Muscle of back (tissue), 13 donors: ENCODE measurements at places on chromosomes 1 and 21. TPM values are rescaled to one million over a fixed set of nuclear protein-coding genes. Genes with fewer than 3 reads are reported as not detected.
A peak's percentile ranks its signal among the peaks of the same experiment; 100 is the strongest.

Gene FALEC
- polyA plus RNA-seq, result 0.99 TPM

Gene C1QA
- polyA plus RNA-seq, result 36.3 TPM

Gene APOBEC4
- polyA plus RNA-seq, result not detected

Gene IQGAP3
- polyA plus RNA-seq, result 8.2 TPM

Gene S100A13
- 77.5 TPM for polyA plus RNA-seq

Gene GAS5
- polyA plus RNA-seq, result 634 TPM

GRCh38 chr1:46134660-46135331, 2.4 kb upstream of the PIK3R3 start:
- peak; percentile 29 for DNase-seq

- DNase-seq, result no peak
Measured at GRCh38 chr1:220775240-220775853, 11.4 kb upstream of the MTARC1 start.

- DNase-seq, result peak; percentile 81
Measured at GRCh38 chr1:178629252-178630154, 95.5 kb upstream of the RALGPS2 start.

DNA sequence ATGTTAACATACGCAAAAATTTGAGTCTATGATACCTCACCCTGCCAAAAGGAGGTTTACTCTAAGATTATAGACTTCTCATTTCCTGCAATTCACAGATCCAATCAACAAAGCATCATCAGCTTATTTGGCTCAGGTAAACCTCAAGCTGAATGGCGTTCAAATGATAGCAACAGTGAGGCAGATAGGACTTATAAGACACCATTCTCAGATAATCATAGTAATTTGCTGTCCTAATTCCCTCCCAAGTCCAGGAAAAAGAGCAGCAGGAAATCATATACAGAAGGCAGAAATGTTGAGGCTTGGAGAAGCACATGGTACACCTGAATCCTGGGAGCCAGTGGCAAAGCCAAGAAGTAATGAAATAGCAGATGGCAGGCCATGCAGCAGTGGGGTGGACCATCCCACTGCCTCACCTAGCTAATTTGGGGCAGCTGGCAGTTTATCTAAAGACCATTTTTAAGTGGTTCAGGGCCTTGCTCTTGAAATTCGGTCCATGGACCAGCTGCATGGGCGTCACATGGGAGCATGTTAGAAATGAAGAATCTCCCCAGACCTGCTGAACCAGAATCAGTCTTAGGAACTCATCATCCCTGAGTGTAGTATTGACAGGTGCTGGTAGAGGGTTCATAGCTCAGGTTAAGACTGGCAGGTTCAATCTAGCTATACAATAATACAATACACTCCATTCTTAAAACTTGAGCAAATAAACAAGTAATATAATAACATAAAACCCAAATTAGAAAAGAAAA, 57.7 kb downstream of the ASTN1 start:
- DNase-seq, result no peak

DNA sequence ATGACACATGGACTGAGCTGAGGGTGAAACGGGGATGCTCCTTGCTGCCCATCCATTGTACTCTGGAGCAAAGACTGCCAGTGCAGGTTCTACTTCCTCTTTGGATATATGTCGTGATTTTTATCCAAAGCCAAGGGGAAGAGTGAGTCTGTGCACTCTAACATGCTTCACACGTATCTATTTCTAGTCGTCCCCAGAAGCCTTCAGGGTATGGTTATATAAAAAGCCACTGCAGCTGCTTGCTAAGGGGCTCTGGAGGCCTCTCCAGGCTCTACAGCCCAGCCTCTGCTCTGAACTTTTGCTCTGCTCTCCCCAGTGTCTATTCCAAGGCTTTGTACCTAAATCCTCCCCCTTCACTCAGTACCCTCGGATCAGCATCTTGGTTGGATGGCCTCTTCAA, 20.1 kb downstream of the PAFAH2 start:
- no peak for DNase-seq

- DNase-seq, result no peak
Measured at GRCh38 chr1:213330281-213330680, 279.2 kb downstream of the RPS6KC1 start.

GRCh38 chr1:203238535-203238934, 9.1 kb upstream of the CHIT1 start:
- DNase-seq, result no peak

DNA sequence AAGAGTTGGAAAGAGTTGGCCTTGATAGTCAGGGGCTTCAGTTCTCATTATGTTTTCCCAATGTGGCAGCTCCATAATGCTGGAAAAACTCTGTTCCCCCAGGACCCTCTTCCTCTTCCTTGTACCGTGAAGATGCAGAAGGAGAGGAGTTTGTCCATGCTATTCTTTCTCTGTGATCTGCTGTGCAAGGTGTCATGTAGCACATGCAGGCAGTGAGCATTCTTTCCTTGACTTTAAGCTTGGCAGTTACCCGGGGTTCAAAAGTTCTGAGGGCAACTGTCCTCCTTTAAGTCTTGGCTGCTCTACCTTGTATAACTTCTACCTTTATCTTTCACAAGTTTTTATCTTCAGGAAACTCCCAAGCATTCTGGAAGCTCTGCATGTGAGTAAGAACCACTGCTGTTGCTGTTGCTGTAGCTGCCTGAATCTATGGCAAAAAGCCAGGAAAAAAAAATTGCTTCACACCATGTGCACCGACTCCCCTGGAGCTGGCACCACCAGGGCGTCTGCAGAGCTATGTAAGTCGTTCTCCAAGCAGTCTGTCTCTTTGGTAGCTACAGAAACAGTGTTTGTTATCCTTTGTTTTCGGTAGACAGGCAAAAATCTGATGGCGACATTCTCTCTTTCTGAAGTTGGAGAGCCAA, 42.7 kb upstream of the SLC16A1 start:
- peak; percentile 44 for DNase-seq
